ENCODE measurements at places on chromosomes 1 and 21.

- no peak for DNase-seq
Observed at GRCh38 chr21:20404915-20405314, 593.3 kb upstream of the NCAM2 start.

DNA sequence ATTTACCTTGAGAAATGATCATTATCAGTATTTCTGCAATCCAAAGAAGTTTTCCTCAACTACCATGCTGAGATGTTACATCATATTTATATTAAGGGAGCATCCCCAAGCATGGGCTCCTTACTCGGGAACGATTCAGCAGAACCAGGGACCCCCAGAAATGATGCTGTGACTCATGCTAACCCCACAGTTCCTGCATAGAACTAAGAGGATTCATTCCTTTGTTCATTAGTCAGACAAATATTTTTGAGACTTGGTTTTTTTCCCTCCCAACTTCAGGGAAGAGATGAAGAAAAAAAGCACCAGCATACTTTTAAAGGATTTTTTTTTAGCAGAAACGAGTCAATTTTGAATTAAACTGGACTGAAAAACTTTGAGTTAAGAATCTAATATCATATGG, 49.2 kb upstream of the COL24A1 start:
- DNase-seq: no peak

DNA sequence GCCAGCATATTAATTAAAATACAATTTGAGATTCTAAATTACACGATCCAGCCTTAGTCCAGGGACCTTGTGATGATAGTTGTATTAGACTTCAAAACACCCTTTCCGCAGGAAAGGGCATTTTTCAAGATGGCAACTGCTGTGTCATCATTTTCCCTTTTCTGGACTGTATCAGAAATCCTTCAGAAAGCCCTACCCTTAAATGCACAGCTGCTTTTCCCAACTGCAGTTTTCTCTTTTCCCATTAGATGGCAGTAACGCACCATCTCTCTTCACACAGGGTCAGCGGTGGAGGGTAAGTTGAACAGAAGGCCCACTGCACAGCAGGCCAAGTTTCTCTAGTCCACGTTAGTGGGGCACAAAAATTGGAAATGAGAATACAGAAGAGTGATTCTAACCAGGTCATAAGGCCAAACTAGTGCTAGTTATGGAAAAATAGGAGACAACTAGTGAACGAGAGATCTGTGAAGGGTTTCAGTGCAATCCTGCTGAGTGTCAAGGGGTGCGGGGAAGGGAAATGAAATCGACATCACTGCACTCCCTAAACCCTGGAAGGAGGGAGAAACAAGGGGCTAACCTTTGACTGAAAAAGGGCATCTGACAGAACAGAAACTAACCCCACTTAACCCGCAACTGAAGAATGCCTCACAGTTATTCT, 22.1 kb upstream of the TDRD10 start:
- no peak for DNase-seq

DNA sequence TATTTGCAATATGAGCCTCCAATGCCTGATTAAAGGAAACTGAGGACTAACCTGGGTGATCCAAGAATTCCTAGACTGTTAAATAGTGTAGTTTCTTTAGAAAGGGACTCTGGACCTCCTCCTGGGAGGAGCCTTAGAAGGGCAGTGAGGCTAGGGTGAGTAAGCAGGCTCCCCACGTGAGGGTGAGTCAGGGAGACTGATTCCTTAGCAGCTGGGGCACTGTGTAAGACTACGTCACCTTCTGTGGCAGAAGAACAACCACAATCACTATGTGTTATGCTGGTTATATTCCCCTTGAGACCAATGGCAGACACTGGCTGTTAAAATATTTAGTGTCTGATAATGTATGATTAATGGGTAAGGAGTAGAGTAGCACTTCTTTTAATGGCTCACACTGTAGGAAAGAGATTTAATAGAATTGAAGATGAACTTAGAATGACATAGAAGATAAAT, 53.3 kb upstream of the SYT14 start:
- no peak for DNase-seq

DNA sequence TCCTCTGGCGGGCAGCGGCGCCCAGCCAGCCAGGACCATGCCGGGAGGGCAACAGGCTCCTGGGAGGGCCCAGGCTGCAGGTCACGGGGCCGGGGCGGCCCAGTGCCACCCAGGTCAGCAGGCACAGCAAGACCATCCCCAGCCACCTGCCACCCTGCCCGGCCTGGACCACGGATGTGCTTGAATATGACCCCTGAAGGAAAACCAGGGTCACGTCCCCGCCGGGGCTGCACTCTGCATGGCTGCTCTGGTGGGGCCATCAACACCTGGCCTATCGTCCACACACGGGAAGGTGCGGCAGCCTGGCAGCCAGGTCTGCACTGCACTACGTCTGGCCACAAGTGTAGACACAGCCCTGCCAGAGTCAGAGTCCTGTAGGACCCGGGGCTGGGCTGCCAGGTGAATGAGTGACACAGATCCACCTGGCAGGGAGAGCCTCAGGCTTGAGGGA, 6.9 kb downstream of the WNT9A start:
- DNase-seq: no peak

GRCh38 chr1:182213163-182213562, 151.7 kb upstream of the ZNF648 start:
- no peak for DNase-seq

- no peak for DNase-seq
Observed at GRCh38 chr1:228190182-228190581, 17.7 kb upstream of the OBSCN start.

DNA sequence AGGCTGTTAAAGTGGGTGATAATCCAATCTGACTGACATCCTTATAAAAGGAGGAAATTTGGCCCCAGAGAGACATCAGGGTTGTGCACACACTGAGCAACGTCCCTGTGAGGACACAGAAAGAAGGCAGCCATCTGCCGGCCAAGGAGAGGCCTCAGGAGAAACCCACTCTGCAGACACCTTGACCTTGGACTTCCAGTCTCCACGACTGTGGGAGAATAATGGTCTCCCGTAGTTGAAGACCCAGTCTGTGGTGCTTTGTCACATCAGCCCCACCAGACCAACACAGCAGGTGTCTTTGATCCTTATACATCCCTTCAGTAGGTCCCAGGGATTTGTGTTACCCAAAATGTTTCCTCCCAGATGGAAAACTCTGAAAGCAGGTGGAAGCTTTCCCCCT, 4.2 kb upstream of the DNAJC28 start:
- no peak for DNase-seq

- DNase-seq: no peak
Observed at GRCh38 chr1:75745276-75745675, 20.8 kb downstream of the ACADM start.

DNA sequence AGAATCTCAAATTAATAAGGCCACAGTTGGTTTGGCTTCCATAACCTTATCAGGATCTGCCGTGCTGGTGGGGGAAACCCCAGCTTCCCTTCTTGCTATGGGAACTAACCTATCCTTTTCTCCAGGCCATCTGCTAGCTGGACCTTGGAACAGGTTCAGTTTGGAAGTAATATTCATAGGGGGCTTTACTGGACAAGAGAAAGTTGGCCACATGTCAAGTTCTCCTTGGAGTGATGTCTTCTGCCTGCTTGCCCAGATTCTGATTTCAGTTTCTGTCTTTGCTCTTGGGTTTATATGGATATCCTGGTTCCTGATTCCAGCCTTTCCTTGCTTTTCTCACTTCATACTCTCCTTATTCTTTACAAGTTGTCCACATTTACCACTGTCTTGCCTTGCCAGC, 279.6 kb downstream of the ASTN1 start:
- no peak for DNase-seq

DNA sequence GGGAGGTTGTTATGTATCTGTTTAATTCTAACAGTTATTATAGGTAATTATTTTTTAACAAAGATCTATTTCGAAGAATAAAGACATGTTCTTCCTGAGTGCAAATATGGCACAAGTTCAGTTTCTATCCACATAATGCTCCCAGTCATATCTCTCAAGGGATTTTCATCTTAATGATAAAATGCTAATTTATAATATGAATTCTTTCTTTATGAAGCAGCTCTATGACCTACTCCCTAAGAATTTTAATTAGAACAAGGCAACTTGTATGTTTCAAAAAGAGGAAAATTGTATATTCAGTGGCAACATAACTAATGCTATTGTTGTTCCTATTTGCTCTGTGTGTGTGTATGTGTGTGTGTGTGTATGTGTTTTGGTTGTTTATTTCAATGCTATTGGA, 1222.1 kb upstream of the NCAM2 start:
- no peak for DNase-seq

- no peak for DNase-seq
Observed at GRCh38 chr1:210260096-210260495, 27.5 kb downstream of the SERTAD4 start.

GRCh38 chr1:230211436-230212145, 144.6 kb downstream of the GALNT2 start:
- DNase-seq: no peak

DNA sequence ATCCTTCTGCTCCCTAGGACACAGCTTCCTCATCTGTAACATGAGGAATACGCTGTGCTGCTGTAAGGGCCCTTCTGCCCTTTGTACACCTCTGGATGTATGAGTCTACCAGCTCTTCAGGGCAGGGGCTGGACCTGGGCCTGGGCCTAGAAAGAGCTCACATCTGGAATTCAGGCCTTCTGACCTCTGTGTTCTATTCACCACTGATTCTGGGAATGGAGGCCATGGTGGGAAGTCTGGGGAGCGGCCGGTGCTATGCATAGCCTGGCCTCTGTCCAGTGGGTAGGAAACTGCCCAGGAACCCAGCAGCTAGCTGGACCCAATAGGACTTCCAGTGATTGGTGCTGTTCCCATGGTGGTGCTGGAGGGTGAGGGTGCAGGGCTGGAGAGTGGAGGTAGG, 11.0 kb upstream of the GPR61 start:
- no peak for DNase-seq

GRCh38 chr1:209158851-209159250, 424.7 kb upstream of the CAMK1G start:
- DNase-seq: no peak

- DNase-seq: no peak
Observed at GRCh38 chr1:231817801-231818200, 191.2 kb downstream of the DISC1 start.

- DNase-seq: no peak
Observed at GRCh38 chr21:45155910-45156309, 81.5 kb downstream of the ADARB1 start.

DNA sequence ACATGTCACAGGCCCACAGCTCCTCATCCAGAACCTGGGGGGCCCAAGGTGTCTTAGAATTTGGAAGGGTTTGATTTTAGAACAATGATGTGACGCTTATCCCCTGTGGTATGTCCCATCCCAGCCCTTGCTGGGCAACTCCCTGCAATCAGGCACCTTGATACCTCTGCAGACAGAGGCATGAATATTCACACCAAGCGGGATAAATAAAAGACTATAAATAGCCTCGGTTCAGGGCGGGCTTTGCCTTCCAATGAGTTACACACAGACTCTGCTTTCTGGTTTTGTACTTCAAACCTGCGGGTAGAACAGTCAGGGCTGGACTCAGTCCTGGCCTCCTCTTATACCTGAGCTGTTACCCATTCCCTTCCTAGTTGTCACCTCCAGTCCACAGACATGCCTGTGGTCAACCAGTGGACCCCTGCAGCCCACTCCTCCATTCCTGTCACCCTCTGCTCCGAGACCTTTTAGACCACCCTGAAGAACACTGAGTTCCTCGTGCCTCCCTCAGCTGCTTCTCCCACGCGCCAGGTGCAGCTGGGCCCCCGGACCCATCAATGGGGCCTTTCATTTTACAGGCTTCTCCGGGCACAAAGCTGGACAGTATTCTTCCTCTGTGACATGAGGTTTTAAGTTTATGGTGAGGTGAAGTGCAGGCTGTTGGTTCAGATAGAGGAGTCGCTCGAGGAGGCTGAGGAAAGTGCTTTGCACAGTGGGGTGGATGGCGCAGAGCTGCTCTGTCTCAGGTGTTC, 120.1 kb upstream of the TNR start:
- no peak for DNase-seq

- DNase-seq: no peak
Observed at GRCh38 chr1:109821831-109822745, 58.4 kb upstream of the EPS8L3 start.

- DNase-seq: no peak
Observed at GRCh38 chr1:119782631-119783325, 14.1 kb upstream of the HMGCS2 start.

DNA sequence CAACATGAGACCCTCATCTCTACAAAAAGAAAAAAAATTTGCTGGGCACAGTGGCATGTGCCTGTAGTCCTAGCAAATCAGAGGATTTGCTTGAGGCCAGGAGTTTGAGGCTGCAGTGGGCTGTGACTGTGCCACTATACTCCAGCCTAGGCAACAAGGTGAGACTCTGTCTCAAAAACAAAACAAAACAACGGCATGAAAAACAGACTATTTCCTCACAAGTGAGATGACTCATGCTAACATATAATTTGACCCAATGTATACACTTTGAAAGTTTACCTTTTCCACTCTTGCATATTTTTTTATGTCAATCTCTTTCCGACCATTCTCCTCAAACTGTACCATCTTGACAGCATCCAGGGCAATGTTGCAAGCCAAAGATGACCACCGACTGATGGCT, 17.5 kb downstream of the CCT3 start:
- DNase-seq: no peak

DNA sequence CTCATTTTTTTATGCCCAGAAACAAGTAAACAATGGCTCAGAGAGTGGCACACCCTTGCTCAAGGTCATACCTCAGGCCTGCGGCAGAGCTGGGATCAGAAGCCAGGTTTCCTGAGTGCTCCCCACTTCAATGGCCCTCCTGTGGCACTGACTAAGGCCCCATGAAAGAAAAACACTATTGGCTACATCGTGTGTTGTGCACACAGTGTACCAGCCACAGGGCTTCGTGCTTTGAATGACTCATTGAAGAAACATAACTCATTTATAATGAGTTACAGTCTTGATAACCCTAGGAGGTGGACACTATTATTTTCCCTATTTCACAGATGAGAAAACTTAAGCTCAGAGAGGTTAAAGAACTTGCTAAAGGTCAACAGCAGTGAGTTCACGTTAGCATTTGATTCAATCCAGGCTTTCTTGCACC, 91.2 kb downstream of the TRABD2B start:
- no peak for DNase-seq

GRCh38 chr1:228062812-228063211, 19.7 kb upstream of the ARF1 start:
- no peak for DNase-seq
